ENCODE measurements at places on chromosomes 11 and 22.

GRCh38 chr11:96228910-96229309 lies 114.1 kb downstream of the MAML2 start:
- H3K4me3 ChIP-seq, result no peak overlapping the region
- H3K27ac ChIP-seq, result peak overlapping the region; percentile 94
- H3K36me3 ChIP-seq, result no peaks in the 10 kb centered on the region
- H3K27me3 ChIP-seq, result no peaks in the 10 kb centered on the region

- H3K4me1 ChIP-seq, result no peaks in the 10 kb centered on the region
- no peak for DNase-seq
Observed at GRCh38 chr11:94450048-94450447, 43.6 kb downstream of the MRE11 start.

- no peak overlapping the region for H3K4me3 ChIP-seq
- no peaks in the 10 kb centered on the region for H3K36me3 ChIP-seq
- peaks cover 42% of the 10 kb centered on the region for H3K4me1 ChIP-seq
- H3K27me3 ChIP-seq, result no peaks in the 10 kb centered on the region
Observed at GRCh38 chr22:33842421-33843094, 77.7 kb downstream of the LARGE1 start.

- H3K36me3 ChIP-seq, result no peaks in the 10 kb centered on the region
- no peaks in the 10 kb centered on the region for H3K27me3 ChIP-seq
- H3K4me1 ChIP-seq, result no peaks in the 10 kb centered on the region
- DNase-seq, result no peak
Observed at GRCh38 chr11:133515107-133515506, 17.2 kb downstream of the OPCML start.

GRCh38 chr11:114081641-114082414 lies 22.3 kb downstream of the ZBTB16 start:
- DNase-seq, result no peak
- H3K4me3 ChIP-seq, result no peak overlapping the region
- H3K27ac ChIP-seq, result no peak overlapping the region
- H3K27me3 ChIP-seq, result 0 out of 2 replicates have a peak, but pooled peaks cover 5% of the 10 kb centered on the region
- no peaks in the 10 kb centered on the region for H3K36me3 ChIP-seq

GRCh38 chr11:25615069-25615468 lies 716.9 kb upstream of the ANO3 start:
- no peak for DNase-seq
- H3K4me3 ChIP-seq, result no peak overlapping the region
- no peaks in the 10 kb centered on the region for H3K4me1 ChIP-seq
- H3K36me3 ChIP-seq, result no peaks in the 10 kb centered on the region

DNA sequence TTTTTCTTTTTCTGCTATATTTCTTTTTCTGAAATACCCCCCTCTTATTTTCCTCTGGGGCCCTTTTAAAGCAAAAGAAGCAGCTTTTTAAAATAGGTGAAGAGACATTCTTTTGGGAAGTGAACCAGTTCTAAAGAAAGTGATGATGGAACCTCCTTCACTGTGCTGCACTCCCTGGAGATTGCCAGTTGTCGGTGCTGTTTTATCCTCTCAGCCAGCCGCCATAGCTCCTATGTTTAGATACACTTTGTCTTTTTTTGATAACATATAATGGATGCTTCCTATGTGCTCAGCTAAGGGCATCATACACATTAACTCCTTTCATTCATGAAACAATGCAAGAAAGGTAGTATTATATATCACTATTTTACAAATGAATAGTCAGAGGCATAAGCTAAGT lies 14.0 kb downstream of the CFAP300 start:
- H3K4me1 ChIP-seq, result no peaks in the 10 kb centered on the region
- H3K4me3 ChIP-seq, result no peak overlapping the region
- no peaks in the 10 kb centered on the region for H3K36me3 ChIP-seq
- no peak for DNase-seq
- H3K27me3 ChIP-seq, result no peaks in the 10 kb centered on the region

- no peak overlapping the region for H3K27ac ChIP-seq
- DNase-seq, result no peak
- no peaks in the 10 kb centered on the region for H3K27me3 ChIP-seq
- no peak overlapping the region for H3K4me3 ChIP-seq
- H3K36me3 ChIP-seq, result no peaks in the 10 kb centered on the region
Observed at GRCh38 chr22:26945565-26945964, 288.2 kb downstream of the MIAT start.

- no peaks in the 10 kb centered on the region for H3K27me3 ChIP-seq
- H3K4me3 ChIP-seq, result no peak overlapping the region
- no peaks in the 10 kb centered on the region for H3K4me1 ChIP-seq
- H3K36me3 ChIP-seq, result no peaks in the 10 kb centered on the region
- H3K27ac ChIP-seq, result no peak overlapping the region
- DNase-seq, result no peak
Observed at GRCh38 chr11:123231777-123232176, 36.7 kb upstream of the CLMP start.

- DNase-seq, result no peak
- H3K27ac ChIP-seq, result no peak overlapping the region
- H3K4me3 ChIP-seq, result no peak overlapping the region
- no peaks in the 10 kb centered on the region for H3K27me3 ChIP-seq
- no peaks in the 10 kb centered on the region for H3K4me1 ChIP-seq
- no peaks in the 10 kb centered on the region for H3K36me3 ChIP-seq
Observed at GRCh38 chr11:100766764-100767163, 79.7 kb downstream of the ARHGAP42 start.

DNA sequence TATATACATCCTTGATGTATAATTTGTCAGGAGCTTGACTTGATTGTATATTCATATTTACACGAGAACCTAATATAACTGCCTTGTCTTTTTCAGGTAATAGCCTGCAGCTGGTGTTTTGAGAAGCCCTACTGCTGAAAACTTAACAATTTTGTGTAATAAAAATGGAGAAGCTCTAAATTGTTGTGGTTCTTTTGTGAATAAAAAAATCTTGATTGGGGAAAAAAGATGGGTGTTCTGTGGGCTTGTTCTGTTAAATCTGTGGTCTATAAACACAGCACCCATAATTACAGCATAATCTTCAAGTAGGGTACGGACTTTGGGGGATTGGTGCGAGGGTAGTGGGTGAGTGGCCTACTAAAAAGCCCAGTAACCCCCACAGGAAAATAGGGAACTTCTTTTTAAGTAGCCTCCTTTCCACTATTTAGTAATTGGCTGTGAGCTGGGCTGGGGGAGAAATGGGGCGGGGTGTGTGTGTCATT lies 7.5 kb downstream of the MALAT1 start:
- H3K36me3 ChIP-seq, result peaks cover 66% of the 10 kb centered on the region
- peak overlapping the region; percentile 6 for H3K4me3 ChIP-seq
- H3K27ac ChIP-seq, result peak overlapping the region; percentile 29

DNA sequence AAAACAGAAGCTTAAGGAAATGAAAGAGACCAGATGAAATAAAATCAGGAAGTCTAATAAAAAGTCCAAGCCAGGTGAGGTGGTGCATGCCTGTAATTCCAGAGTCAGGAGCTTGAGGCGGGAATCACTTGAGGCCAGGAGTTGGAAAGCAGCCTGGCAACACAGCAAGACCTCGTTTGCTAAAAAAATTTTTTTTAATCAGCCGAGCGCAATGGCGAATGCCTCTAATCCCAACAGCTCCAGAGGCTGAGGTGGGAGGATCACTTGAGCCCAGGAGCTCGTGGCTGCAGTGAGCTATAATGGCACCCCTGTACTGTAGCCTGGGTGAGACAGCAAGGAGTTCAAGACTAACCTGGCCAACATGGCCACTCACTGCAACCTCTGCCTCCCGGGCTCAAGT lies 8.0 kb downstream of the RAB6A start:
- no peak overlapping the region for H3K4me3 ChIP-seq
- no peak overlapping the region for H3K27ac ChIP-seq
- DNase-seq, result no peak
- H3K36me3 ChIP-seq, result no peaks in the 10 kb centered on the region

DNA sequence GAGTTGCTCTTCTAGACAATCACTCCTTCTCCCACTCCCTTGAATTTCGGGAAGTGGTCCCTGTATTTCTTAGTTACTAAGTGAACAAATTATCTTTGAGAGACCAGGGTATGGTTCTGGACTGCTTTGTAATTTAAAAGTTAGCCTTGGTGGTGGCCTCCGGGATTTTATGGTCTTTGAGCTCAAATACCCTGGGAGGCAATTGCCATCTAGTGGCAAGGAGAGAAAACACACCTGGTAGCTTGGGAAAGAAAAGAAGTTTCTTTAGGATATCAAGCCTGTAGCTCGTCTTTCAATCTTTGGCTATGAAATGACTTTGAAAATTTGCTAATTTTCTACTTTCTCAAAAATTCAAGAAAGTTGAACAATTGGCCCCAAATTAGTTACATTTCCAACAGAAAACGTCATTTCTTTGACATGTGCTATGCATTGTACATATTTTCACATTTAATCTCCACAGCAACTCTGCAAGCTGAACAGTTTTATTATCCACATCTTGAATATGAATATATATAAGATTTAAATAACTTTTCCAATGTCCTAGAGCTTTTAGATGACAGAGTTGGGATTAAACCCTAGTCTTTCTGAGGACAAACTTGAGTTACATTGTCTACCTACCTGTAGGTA lies 39.1 kb downstream of the MMP27 start:
- H3K4me3 ChIP-seq, result no peak overlapping the region
- H3K27me3 ChIP-seq, result no peaks in the 10 kb centered on the region
- no peaks in the 10 kb centered on the region for H3K36me3 ChIP-seq
- no peak overlapping the region for H3K27ac ChIP-seq

DNA sequence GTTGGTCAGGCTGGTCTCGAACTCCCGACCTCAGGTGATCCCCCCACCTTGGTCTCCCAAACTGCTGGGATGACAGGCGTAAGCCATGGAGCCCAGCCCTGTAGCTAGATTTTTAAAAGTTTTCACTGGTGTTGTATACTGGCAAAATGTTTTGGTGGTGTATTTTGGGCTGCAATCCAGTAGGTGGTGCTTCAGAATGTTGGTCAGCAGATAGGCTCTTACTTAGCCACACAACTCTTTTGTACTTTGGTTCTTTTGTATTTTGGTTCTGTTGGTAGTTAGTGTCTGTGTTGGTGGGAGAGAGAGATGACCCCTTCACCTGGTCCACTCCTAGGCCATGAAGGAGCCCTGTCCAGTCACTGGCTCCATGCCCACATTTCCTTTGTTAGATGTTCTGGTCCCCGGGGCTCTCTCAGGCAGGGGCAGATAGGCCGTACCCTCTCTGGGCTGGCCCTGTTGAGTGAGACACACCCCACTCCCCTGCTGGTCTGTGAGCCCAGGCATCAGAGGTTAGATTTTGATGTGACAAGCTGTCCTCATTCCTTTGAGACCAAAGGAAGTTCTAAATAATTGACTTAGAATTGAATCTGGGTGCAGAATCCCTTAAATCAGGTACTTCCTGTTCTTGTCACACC lies 123.8 kb downstream of the DDX10 start:
- H3K27me3 ChIP-seq, result no peaks in the 10 kb centered on the region
- H3K4me1 ChIP-seq, result no peaks in the 10 kb centered on the region
- H3K36me3 ChIP-seq, result no peaks in the 10 kb centered on the region
- H3K4me3 ChIP-seq, result no peak overlapping the region
- no peak overlapping the region for H3K27ac ChIP-seq
- DNase-seq, result no peak

- no peak overlapping the region for H3K4me3 ChIP-seq
- DNase-seq, result no peak
- H3K27ac ChIP-seq, result no peak overlapping the region
- no peaks in the 10 kb centered on the region for H3K4me1 ChIP-seq
Observed at GRCh38 chr11:84193706-84194105, 907.5 kb upstream of the CCDC90B start.

DNA sequence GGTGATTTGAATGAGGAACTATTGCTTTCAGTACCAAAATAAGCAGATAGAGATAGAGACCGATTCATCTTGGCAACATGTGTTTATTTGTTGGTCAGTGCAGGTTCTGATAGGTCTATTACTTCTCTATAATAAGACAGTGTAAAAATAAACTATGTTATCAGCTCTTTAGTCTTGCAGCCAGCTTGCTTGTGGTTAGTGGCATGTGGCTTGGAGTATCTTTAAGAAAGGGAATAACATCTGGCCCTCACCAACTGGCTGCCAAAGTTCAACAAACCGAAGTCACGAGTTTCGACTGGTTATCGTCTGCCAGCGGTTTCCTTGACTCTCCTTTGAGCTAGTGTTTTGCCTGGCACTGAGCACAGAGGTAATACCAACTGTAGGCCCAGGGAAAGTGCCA lies 71.8 kb downstream of the CTTN start:
- no peak for DNase-seq
- no peaks in the 10 kb centered on the region for H3K4me1 ChIP-seq
- H3K27ac ChIP-seq, result no peak overlapping the region
- no peaks in the 10 kb centered on the region for H3K36me3 ChIP-seq
- peaks cover 13% of the 10 kb centered on the region for H3K27me3 ChIP-seq

GRCh38 chr11:71402878-71403277 lies 45.3 kb downstream of the DHCR7 start:
- no peaks in the 10 kb centered on the region for H3K27me3 ChIP-seq
- no peak overlapping the region for H3K27ac ChIP-seq
- H3K4me1 ChIP-seq, result no peaks in the 10 kb centered on the region
- no peak overlapping the region for H3K4me3 ChIP-seq
- H3K36me3 ChIP-seq, result no peaks in the 10 kb centered on the region

- H3K27me3 ChIP-seq, result no peaks in the 10 kb centered on the region
- H3K4me1 ChIP-seq, result no peaks in the 10 kb centered on the region
- no peak for DNase-seq
- H3K4me3 ChIP-seq, result no peak overlapping the region
- no peaks in the 10 kb centered on the region for H3K36me3 ChIP-seq
- H3K27ac ChIP-seq, result no peak overlapping the region
Observed at GRCh38 chr11:111395749-111396148, 16.7 kb upstream of the POU2AF1 start.

GRCh38 chr22:19524170-19525115 lies at the start of gene CLDN5:
Gene CLDN5, minus strand, starts transcription at chr22:19524410. Its CDS starts 155 bp downstream, at chr22:19524255.
- H3K4me3 ChIP-seq, result 0 out of 2 replicates have a peak within 1 kb of the TSS, but pooled peaks have one; percentile 10
- peak; percentile 43 for DNase-seq
- peaks cover 24% of the 10 kb centered on the region for H3K4me1 ChIP-seq
- peaks cover 3% of the 10 kb centered on the region for H3K36me3 ChIP-seq
- H3K27ac ChIP-seq, result no peak within 1 kb of the TSS

DNA sequence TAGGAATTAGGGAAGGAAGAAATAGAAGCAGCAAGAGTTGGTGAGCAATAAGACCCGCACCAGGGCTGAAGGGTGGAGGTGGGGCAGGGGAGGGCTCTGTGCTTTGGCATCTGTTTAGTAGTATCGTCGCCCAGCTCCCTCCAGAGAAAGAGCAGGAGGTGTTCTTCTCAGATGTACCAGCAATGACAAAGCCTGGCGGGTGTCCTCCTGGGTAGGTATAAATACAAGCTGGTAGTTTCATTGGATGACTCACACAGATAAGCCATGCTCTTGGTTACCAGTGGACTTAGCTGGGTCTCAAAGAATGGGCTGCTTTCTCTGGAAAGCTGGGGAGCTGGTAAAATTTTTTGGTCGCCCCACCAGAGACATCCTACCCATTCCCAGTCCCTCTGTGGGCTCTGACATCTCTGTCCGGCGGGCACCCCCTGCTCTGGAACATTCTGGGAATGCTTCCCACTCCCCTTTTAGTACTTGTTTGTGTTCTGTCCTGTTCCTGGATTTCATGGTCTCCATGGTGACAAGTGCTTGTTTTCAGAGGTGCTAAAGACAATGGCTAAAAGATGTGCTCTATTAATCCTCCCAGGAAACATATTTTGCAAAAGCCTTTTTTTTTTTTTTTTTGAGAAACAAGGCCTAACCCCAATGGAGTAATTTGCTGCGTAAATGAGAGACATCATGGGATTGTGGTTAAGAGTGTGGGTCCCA lies 15.4 kb upstream of the TUBA8 start:
- peaks cover 15% of the 10 kb centered on the region for H3K4me1 ChIP-seq
- peaks cover 8% of the 10 kb centered on the region for H3K36me3 ChIP-seq
- DNase-seq, result no peak
- H3K27me3 ChIP-seq, result no peaks in the 10 kb centered on the region

- no peaks in the 10 kb centered on the region for H3K27me3 ChIP-seq
- H3K36me3 ChIP-seq, result no peaks in the 10 kb centered on the region
- DNase-seq, result no peak
- no peak overlapping the region for H3K4me3 ChIP-seq
Observed at GRCh38 chr11:34331329-34331728, 26.5 kb downstream of the ABTB2 start.

Measured in SJSA1 (cell line).